ENCODE measurements at places on chromosomes 5 and 9.

DNA sequence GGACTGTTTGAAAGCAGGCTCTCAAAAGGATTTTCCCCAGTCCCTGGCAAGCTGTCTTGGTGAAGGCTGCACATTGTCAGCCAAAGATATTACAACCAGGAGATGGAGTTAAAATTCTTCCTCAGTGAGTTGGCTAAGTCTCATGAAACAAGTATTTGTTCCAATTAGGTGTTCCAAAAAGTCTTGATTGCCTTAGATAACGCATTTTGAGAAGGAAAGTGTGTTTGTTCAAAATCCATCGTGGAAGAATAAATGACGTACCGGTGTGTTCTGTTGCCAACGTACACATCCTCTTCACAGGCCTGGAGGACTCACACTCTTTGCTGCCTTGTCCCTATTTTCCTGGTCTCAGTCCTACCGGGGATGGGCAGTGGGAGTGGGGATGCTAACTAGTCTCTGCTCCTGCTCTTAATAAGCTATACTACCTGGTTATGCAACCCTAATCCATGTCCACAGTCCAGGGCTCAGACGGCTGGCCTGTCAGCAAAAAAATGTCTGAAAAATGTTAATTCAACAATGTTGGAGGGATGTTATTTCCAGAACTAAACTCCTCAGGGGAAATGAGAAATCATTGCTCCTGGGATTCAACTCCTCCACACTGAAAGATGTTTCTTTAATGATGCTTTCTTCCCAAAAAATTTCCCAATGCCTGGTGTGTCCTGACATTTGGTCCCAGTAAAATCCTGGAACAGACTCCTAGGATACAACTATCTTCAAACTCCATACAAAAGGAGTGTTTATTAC, 175.3 kb upstream of the KLF9 start:
- DNase-seq, result no peak

- no peak for DNase-seq
These were observed 234.1 kb downstream of the NNT start for GRCh38 chr5:43837091-43837490.

- no peak for DNase-seq
These were observed 40.4 kb downstream of the GLIS3 start for GRCh38 chr9:4259489-4259888.

DNA sequence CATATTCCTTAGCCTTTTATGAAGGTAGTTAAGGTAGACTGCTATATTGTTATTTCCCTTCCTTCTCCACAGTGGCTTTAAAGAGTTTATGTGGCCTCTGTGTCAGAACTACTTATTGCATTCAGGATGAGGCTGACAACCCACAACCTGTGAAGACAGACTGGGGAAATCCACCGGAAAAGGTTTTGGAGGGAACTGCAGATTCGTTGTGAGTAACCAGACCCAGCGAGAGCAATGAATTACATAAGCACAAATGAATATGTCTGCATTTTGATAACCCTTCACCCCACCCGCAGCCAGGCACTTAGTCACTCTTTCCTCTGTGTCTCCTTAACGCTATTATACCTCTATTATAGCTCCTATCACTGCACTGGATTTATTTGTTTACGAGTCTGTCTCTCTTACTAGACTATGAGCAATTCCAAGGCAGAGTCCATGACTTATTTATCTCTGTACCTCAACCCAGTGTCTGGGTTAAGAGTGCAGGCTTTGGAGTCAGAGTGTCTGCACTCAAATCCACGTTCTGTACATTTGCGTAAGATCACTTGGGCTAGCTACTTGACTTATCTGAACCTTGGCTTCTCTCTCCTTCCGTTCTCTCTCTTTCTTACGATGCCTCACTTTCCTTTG, 19.2 kb downstream of the KCTD16 start:
- peak; percentile 49 for DNase-seq

DNA sequence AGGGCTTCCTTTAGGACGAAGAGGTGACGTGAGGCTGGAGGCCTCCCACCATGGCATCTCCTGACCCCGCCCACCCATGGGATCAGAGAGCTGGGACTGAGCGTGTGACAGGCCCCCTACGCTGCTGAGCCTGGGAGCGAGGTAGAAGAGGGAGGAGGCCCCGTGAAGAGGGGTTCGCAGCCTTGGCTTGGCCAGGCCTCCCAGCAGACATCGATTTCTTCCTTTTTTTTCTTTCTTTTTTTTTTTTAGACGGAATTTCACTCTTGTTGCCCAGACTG, 39.5 kb downstream of the PTGES start:
- no peak for DNase-seq

DNA sequence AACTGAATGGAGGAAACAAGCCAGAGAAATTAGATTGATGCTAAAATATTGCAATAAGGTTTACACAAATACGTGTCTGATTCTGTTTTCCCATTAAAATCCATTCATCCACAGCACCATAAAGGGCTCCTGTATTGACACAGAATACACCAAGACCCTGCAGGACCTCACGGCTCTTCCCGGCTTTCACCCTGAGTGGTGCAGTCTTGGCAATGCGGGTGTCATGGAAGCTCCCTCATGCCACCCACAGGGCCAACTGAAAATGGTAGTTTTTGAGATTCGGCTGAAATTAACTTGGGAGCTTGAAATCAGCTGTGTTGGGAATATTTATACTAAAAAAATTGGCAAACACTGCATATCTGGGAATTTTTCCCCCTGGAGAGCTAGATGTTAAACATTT, 17.3 kb upstream of the EXOC3 start:
- no peak for DNase-seq

- DNase-seq, result no peak
These were observed 244.4 kb downstream of the CWC27 start for GRCh38 chr5:65013166-65013565.

DNA sequence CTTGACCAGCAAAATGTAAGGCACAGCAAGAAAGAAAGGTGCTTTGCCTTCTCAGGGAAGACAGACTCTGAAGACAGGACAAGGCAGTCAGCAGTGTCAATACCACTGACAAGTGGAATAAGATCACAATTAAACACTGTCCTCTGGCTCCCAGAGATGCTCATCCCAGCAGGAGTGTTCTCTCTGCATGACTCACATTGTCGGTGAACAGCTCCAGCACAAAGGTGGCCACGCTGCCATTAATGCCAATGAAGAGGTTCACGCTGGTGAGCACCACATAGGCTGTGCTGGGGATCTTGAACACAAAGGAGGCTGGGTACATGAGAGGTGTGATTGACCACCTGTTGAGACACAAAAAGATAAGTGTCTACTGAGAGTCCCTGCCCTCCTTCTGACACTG, 31.9 kb downstream of the NIPSNAP3B start:
- no peak for DNase-seq

DNA sequence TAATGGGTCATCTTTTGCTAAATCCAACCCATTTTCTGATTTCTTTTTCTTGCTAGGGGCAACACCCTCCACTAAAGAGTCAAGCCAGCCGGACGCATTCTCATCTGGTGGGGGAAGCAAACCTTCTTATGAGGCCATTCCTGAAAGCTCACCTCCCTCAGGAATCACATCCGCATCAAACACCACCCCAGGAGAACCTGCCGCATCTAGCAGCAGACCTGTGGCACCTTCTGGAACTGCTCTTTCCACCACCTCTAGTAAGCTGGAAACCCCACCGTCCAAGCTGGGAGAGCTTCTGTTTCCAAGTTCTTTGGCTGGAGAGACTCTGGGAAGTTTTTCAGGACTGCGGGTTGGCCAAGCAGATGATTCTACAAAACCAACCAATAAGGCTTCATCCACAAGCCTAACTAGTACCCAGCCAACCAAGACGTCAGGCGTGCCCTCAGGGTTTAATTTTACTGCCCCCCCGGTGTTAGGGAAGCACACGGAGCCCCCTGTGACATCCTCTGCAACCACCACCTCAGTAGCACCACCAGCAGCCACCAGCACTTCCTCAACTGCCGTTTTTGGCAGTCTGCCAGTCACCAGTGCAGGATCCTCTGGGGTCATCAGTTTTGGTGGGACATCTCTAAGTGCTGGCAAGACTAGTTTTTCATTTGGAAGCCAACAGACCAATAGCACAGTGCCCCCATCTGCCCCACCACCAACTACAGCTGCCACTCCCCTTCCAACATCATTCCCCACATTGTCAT, 72.0 kb downstream of the NUP214 start:
- no peak for DNase-seq

Data from stimulated activated CD8-positive, alpha-beta memory T cell treated with anti-CD3 and anti-CD28 coated beads, Interleukin-15, amount 100 ng/mL, for 1 hour (primary cell).